ENCODE measurements at places on chromosomes 12 and 14.

GRCh38 chr12:114975640-114976310, 291.8 kb upstream of the TBX3 start:
- DNase-seq = no peak

DNA sequence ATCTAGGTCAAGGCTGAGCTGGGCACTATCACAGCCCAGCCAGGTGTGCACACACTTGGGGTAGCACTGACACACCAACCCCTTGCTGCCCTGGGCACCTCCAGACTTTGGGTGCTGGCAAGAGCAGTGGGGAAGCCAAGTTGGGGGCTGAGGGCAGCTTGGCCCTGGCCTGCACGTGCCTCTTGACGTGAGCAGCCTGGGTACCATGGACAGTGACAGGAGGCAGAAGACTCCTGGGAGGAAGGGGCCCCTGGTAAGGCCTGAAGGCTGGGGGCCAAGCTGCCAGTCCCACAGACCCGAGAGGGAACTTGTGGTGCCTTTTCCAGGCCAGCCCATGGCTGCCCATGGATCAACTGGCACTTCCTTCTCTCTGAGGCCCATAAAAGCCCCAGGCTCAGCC, 124.1 kb upstream of the SFSWAP start:
- no peak for DNase-seq

GRCh38 chr14:59085207-59085739, 103.2 kb upstream of the DAAM1 start:
- no peak for DNase-seq

DNA sequence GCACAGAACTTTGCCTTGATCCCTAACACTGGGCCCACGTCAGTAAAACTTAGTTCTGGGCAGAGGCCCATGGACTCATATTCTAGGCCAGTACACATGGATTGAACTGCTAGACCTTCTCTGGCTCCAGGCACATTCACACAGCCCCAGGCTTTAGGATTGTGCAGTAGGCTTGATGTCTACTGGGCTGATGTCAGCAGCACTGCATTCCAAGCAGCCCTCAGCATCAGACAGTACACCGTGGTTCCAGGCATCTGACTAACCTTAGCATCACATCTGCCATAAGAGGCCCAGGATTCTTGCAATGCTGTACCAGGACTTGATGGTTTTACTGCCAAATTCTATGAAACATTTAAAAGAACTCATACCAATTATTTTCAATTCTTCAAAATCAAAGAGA, 301.9 kb downstream of the CCER1 start:
- no peak for DNase-seq

DNA sequence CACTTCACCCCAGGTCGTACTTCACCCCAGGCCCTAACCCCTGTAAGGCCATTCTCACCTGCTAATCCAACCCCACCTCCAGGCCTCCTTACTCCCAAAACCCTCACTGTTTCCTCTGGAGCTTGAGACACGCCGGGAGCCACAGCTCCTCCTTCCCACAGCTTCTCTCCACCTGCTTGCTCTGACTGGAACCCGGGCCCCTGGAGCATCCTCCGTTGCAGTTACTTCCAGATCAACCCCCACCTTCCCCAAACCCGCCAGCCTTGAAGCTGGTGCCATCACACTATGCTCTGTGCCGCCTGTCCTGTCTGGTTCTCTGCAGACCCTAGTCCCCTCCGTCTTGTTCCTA, 34.6 kb upstream of the PPP2R5C start:
- no peak for DNase-seq

DNA sequence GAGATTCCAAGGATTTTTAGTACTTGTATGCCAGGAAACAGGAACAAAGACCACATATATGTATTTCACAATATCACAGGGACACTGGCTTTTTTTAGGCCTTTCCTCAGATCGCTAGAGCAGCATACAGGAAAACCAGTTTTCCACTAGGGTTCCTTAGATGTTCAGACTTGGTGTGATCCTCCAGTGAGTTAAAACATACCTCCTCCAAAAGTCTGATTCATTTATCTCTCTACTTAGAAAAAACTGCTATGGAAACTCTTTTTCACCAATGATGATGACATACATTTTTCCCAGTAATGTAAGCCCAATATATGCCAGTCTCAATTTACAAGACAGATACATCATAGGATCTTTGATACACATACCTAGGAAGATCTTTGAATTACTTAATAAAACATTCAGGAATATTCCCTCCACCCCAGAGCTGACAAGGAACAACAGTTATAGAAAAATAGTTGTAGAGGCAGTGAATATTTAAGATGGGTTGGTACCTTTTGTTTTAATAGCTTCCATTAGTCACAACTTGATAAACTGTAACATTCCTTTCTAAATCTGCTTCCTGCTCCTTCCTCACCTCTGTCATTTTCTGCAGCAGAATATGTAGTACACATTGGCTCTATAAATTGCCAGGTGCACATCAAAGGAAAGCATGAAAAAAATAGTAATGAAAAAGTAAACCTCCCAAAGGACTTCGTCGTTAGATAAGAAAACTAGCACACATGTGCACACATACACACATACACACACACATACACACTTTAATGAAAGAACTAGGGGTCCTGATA, 27.5 kb downstream of the BCAT1 start:
- DNase-seq = no peak

- DNase-seq = no peak
Measured at GRCh38 chr14:34336501-34336900, 125.5 kb downstream of the SPTSSA start.

- no peak for DNase-seq
Measured at GRCh38 chr12:52496590-52497071, 3.6 kb upstream of the KRT6A start.

All from effector CD4-positive, alpha-beta T cell (primary cell).